Osteoblast (primary cell): ENCODE measurements at places on chromosomes 12 and 14.

DNA sequence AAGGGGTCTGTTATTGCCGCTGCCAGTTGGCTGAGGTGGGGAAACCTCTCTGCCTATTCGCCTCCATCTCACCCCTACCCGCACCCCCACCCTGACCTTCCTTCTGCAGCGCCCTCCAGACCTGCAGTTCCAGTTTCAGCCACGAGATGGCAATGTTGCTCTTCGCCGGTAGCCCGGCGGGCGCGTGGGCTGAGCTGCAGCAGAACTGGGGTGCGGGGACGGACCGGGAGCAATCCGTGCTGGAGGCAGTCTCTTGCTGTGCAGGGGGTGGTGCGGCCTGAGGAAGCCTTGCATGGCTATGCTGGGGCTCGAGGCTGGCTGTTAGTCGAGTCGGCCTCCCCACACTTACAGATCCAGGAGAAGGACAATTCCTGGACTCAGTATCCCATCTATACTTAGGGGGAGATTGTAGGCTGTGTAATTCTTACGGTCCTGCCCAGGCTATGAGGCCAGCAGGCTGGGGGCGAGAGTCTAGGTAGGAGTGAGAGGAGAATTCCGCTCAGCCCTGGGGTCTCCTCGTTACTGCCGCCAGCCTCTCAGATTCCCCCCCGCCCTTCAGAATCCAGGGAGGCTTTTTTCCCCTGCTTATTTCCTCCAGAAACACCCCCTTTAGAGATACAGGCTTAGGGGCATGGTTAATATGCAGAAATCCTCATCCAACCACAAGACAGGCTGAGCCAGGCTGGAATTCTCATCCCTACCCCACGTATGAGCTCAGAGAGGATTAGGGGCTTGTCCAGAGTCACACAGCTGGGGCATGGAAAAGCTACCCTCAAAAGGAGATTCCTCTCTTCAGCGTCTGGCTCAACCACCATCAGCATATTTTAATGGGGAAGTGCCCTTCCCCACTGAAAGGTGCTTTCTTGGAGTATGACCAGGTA, 118.2 kb downstream of the AACS start:
- peak; percentile 100 for DNase-seq

DNA sequence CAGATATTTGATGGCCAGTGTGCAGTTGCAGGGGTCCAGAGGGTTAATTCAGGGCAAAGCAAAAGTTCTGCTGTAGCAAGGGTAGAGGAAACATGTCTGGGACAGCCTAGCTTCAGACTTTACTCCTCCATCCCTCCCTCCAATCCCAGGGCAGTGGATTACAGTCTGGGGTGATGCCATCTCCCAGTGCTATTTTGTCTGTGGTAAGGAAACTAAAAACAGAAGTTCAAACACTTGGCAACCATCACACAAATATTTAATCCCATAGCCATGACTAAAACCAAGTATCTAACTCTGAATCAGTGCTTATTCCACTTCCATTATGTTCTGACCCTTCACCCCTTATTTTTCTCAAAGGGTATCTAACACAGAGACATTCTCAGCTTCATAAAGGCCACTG, 61.8 kb downstream of the PIK3C2G start:
- DNase-seq = no peak

DNA sequence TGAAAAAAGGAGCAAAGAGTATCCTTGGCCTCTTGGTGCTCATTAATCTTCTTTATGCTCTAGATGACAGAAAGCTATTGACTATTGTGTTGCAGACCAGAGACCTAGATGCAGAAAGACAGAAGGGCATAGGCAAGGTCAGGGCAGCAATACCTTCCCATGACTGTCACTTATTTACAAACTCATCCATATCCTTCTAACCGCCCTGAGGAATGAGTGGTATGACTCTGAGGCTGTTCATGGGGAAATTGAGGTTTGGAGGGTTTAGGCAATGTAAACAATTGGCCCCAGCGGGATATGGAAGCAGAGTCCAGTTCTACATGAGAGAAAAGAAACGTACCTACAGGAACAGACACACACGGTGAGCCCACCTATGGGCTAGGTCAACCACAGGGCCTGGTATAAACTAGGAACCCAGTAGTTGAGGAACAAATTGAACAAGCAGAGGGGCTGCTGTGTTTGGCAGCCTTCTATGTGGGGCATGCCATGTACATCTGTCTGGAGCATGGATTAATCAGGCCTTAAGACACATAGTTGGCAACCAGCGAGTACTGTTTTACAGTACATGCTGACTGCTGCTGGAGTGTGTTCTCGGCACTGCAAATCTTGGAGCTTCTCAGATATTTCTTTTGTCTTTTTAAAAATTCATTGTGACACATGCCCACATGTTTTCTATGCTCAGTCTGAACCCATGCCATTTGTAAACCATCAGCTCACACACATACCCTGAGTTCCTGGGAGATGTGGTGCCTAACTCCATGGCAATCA, 159.7 kb upstream of the NTF3 start:
- no peak for DNase-seq

DNA sequence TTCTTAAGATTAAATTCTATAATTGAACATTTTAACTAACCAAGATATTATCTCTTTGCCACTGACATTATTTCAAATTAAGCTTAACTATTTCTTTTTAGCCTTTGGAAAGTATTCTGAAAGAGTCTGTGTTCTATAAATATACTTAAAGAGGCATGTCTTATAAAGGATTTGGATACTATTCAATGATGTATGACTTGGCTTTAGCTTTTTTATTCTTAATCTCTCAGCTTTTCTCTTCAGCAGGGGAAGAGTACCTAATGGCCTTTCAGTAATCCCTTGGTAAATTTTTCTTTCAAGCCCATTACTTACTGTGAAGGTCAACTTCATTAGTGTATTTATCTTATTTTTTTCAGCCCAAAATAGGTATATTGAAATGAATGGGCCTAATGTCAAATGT, 113.8 kb downstream of the LRRK2 start:
- no peak for DNase-seq

DNA sequence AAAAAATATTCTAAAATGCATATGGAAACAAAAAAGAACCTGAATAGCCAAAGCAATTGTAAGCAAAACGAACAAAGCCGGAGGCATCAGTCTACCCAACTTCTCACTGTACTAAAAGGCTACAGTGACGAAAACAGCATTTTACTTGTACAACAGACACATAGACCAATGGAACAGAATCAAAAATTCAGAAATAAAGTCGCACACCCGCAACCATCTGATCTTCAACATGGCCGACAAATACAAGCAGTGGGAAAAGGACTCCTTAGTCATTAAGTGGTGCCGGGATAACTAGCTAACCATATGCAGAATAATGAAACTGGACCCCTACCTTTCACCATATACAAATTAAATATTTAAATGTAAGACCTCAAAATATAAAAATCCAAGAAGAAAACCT, 203.9 kb upstream of the PPFIA2 start:
- no peak for DNase-seq

DNA sequence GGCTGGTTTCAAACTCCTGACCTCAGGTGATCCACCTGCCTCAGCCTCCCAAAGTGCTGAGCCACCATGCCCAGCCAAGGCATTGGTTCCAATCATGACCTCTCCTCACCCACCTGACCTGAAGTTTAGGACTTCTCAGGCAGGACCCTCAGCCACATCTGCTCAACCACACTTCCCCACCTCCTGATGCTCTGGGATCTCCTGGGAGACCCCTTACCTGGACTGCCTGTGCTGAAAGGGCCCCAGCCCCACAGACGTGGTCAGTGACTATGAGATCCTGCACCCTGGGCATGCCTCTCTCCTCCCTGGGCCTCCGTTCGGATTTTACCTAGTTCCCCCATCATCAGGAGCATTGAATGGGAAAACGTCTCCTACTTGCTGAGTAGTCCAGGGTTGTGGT, 18.0 kb downstream of the GSC start:
- no peak for DNase-seq
